ENCODE measurements at places on chromosomes 1 and 21. TPM values are rescaled to one million over a fixed set of nuclear protein-coding genes. Genes with fewer than 3 reads are reported as not detected.

DNA sequence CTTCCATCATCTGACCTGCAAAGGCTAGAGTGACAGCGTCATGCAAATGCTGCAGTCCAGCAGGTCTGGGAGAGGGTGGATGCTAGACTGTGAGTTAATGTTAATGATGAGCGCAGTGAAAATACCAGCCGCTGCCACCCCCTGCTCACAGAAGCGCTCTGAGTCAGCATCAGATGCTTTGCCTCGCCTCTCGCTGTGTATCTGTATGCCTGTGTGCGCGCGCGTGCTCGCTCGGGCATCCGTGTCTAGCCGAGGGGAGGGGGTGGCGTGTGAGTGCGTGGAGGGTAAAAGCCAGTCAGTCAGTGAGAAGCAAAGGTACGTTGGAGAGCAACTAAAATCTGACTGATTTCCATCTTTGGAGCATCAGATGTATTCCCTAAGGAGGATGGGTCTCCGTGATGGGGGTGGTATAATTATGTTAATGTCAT is 858.7 kb downstream of the USP25 start:
- peak overlapping the region; percentile 33 for H3K4me3 ChIP-seq
- no peaks in the 10 kb centered on the region for H3K4me1 ChIP-seq
- H3K27ac ChIP-seq: peak overlapping the region; percentile 36
- no peaks in the 10 kb centered on the region for H3K36me3 ChIP-seq

DNA sequence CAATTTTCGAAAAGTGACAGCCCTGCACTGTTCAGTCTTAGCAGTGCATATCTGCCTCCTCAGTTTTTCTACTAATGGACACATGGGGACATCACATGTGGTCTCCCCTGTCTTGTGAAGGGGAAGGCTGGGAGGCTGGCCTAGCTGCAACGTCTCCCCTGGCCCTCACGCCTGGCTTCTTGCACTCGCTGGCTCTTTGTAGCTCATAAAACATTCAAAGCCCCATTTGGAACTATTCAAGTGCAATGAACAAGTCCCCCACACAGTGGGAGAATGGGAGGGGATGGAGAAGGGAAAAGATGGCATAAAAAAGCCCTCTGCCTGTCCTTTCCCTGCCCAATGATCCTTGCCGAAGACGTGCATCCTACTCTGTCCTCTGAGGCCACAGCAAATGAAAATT is 73.6 kb downstream of the PGBD5 start:
- H3K4me3 ChIP-seq: no peak overlapping the region
- no peaks in the 10 kb centered on the region for H3K4me1 ChIP-seq
- H3K36me3 ChIP-seq: no peaks in the 10 kb centered on the region
- H3K27me3 ChIP-seq: no peaks in the 10 kb centered on the region
- DNase-seq: no peak
- H3K27ac ChIP-seq: no peak overlapping the region

GRCh38 chr1:19311931-19312781 is at the start of the genes AKR7A2 and SLC66A1:
Gene AKR7A2, minus strand, starts transcription at chr1:19312144. Its CDS starts 20 bp downstream, at chr1:19312124.
Gene SLC66A1, plus strand, starts transcription at chr1:19312326. Its CDS starts 5,352 bp downstream, at chr1:19317678.
- peak within 1 kb of the TSS; percentile 82 for H3K27ac ChIP-seq
- peak; percentile 96 for DNase-seq
- H3K4me3 ChIP-seq: peak within 1 kb of the TSS; percentile 88
- no peaks in the 10 kb centered on the region for H3K27me3 ChIP-seq
- peaks cover 30% of the 10 kb centered on the region for H3K36me3 ChIP-seq

DNA sequence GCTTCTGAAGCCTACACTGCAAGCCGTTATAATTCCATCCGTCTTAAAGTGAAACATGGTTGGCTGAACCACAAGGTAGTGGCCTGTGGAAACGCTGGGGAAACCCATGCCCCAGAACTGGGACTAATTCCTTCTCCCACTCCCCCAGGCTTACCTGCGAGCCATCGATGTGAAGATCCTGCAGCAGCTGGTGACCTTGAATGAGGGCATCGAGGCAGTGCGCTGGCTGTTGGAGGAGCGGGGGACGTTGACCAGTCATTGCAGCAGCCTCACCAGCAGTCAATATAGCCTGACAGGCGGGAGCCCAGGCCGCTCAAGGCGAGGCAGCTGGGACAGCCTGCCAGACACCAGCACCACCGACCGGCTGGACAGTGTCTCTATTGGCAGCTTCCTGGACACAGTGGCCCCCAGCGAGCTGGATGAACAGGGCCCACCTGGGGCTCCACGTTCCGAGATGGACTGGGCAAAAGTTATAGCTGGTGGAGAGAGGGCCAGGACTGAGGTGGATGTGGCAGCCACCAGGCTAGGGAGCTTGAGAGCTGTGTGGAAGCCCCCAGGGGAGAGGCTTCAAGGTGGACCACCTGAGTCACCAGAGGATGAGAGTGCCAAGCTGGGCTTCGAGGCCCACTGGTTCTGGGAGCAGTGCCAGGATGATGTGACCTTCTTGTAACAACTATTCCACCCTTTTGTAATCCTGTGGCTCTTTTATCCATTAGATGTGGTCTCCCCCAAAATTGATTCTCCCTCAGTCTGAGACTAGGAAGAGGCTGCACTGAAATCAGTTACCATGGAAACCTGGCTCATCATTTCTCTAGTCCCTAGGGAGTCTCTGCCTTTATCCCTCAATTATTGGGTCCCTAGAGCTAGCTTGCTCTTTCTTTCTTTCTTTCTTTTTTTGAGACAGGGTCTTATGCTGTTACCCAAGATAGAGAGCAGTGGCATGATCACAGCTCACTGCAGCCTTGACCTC is 16.7 kb downstream of the LURAP1 start:
- no peaks in the 10 kb centered on the region for H3K27me3 ChIP-seq
- H3K36me3 ChIP-seq: no peaks in the 10 kb centered on the region
- H3K4me3 ChIP-seq: no peak overlapping the region
- H3K4me1 ChIP-seq: peaks cover 9% of the 10 kb centered on the region
- no peak overlapping the region for H3K27ac ChIP-seq

DNA sequence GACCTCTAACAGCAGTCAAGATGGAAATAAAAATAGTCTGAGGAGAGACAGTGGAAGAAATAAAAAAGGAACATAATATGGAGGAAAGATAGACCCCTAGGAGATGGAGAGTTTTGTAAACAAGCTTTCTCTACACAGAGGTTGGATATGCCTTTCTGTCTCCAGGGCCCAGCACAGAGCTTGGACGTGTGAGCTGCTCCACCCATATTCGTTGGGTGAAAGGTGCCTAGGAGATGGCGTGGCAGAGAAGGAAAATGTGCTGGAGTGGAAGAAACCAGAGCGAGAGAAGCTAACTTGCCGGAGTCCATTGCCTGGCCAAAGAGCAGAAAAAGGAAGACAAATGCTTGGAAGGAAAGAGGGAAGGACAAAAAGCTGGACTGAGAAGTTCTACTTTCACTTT is 78.3 kb upstream of the LMO4 start:
- H3K4me3 ChIP-seq: no peak overlapping the region
- no peaks in the 10 kb centered on the region for H3K36me3 ChIP-seq
- no peaks in the 10 kb centered on the region for H3K27me3 ChIP-seq
- DNase-seq: no peak
- H3K4me1 ChIP-seq: no peaks in the 10 kb centered on the region

GRCh38 chr1:19775317-19775716 is 24.4 kb downstream of the TMCO4 start:
- H3K4me1 ChIP-seq: no peaks in the 10 kb centered on the region
- no peak overlapping the region for H3K4me3 ChIP-seq
- no peaks in the 10 kb centered on the region for H3K27me3 ChIP-seq
- no peak overlapping the region for H3K27ac ChIP-seq
- no peak for DNase-seq

DNA sequence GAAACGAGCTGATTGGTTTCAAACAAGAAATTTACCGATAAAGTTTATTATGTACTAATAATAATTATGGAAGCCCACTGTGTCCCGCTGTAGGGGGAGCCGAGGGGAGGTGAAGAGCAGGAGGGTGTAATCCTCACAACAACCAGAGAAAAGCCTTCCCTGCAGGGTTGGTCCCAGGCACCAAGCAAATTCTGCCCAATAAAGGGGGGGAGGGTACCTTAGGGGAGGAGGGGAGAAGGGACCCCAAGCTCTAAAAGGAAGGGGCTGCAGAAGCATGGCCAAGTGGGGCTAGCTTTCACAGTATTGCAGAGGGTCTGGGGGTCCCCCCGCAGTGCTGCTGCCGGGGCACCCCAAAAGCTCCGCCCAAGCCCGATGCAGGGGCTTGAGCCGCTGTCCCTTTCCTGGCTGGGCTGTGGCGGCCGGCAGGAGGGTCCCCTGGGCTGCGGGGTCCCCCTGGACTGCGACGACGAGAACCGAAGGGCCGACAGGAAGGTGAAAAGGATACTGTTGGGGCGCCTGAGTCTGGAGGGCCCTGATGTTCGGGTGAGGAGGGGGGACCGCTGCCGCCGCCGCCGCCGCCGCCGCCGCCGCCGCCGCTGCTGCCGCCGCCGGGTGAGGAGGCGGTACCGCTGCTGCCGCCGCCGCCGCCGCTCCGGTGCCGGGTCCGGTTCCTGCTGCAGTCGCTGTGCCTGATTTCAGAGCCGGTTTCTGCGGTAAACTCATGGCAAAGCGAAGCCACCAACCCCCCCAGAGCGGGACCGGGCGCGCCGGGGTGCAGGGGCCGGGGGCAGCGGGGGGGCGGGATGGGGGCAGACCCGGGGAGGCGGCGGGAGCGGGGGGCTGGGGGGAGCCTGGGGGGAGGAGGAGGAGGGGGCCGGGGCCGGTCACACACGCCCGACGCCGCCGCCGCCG is 771 bp downstream of the EIF4G3 start:
- H3K27ac ChIP-seq: peak overlapping the region; percentile 63
- H3K4me3 ChIP-seq: peak overlapping the region; percentile 74
- peak; percentile 52 for DNase-seq
- H3K27me3 ChIP-seq: no peaks in the 10 kb centered on the region

GRCh38 chr1:53639996-53640700 is 98.8 kb downstream of the GLIS1 start:
- no peaks in the 10 kb centered on the region for H3K4me1 ChIP-seq
- no peak overlapping the region for H3K4me3 ChIP-seq
- no peaks in the 10 kb centered on the region for H3K36me3 ChIP-seq
- peaks cover 4% of the 10 kb centered on the region for H3K27me3 ChIP-seq

- H3K4me3 ChIP-seq: no peak overlapping the region
- H3K27me3 ChIP-seq: no peaks in the 10 kb centered on the region
- no peak overlapping the region for H3K27ac ChIP-seq
- H3K36me3 ChIP-seq: no peaks in the 10 kb centered on the region
- H3K4me1 ChIP-seq: peaks cover 3% of the 10 kb centered on the region
Measured at GRCh38 chr1:171219346-171220080, 28.8 kb upstream of the FMO1 start.

DNA sequence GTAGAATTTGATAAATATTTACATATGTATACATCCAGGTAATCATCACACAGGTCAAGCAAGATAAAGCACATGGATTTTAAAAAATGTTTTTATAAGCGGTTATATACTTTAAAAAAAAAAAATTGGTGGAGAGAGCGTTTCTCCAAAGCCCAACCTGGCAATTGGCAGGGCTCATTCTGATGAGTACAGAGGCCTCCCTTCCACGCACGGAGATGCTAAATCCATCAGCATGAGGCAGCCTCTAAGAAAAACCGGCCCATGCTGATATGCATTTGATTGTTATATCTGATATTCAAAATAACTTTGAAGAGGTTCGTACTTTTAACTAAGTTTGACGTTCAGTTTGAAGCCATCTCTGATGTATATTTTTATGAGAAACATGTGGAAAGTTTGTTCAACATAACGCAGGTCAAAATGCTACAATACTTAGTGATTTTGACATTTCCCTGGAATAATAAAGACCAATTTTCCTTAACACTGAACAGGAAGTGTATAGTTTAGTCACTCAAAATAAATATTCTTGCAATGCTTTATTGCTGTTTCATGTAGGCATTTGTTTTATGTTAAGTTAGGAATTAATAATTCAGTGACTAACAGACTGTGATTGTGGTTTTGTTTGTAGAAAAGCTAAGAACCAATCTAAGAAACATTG is 151.7 kb downstream of the NR5A2 start:
- no peak overlapping the region for H3K27ac ChIP-seq
- no peak overlapping the region for H3K4me3 ChIP-seq
- no peak for DNase-seq

- DNase-seq: no peak
- H3K4me3 ChIP-seq: no peak overlapping the region
- no peaks in the 10 kb centered on the region for H3K36me3 ChIP-seq
- no peaks in the 10 kb centered on the region for H3K4me1 ChIP-seq
- no peak overlapping the region for H3K27ac ChIP-seq
Measured at GRCh38 chr21:22192766-22193165, 1194.6 kb downstream of the NCAM2 start.

GRCh38 chr1:227190321-227190720 is 128.0 kb downstream of the CDC42BPA start:
- no peaks in the 10 kb centered on the region for H3K27me3 ChIP-seq
- no peak for DNase-seq
- H3K27ac ChIP-seq: no peak overlapping the region

DNA sequence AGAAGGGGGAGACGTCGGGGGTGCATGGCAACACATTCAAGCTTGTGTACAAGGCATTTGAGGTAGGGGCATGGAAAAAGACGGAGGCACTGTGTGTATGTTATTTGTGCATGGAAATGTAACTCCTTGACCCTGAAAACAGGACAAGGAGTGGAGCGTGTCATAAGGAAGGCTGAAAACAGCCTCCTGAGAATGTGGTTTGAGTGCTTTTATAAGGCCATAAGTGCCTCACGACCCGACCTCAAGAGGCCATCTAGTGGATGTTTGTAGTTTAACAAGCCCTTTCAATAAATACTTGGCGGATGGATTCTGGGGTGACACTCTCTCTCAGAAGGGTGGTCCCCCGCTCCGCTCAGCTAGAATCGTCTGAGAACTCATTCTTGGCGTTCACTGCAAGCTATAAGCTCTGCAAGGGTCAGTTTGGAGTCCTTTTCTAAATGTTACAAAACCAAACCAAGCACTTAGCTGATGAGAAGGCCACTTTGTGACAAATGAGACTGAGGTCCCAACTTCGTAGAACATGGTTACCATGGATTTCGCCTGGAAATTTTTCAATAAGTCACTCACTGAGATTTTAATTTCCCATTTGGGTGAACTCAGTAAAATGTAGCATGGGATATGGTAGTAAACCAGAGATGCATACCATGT is 38.8 kb upstream of the CLCA4 start:
- no peaks in the 10 kb centered on the region for H3K36me3 ChIP-seq
- H3K4me3 ChIP-seq: no peak overlapping the region
- no peak overlapping the region for H3K27ac ChIP-seq
- no peaks in the 10 kb centered on the region for H3K27me3 ChIP-seq
- peaks cover 4% of the 10 kb centered on the region for H3K4me1 ChIP-seq
- DNase-seq: no peak

DNA sequence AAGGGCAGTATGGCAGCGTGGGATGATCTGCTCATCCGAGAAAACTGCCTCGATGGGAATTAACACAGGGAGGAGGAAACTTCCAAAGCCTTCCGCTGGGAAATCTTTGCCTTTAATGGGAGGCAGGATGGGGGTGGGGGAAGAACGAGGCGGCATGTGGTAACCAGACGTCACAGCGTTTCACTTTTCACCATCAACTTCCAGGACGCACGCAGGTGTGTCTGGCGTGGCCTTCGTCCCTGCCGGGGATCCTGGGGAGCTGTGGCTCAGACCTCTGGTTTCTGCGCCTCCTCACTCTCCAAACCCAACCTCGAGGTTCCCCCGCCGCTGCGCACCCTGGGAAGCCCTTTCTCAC is 282 bp downstream of the RSPH1 start:
- peaks cover 43% of the 10 kb centered on the region for H3K4me1 ChIP-seq
- peak overlapping the region; percentile 51 for H3K4me3 ChIP-seq
- H3K27me3 ChIP-seq: no peaks in the 10 kb centered on the region
- no peaks in the 10 kb centered on the region for H3K36me3 ChIP-seq

GRCh38 chr1:219323426-219323825 is 149.7 kb downstream of the LYPLAL1 start:
- no peak overlapping the region for H3K27ac ChIP-seq
- no peaks in the 10 kb centered on the region for H3K27me3 ChIP-seq
- DNase-seq: no peak
- H3K4me1 ChIP-seq: no peaks in the 10 kb centered on the region

MMP23B gene
- polyA plus RNA-seq: 10.7 TPM

MYCL gene
- polyA plus RNA-seq: 8.5 TPM

ACBD3 gene
- polyA plus RNA-seq: 41.5 TPM

GSTM5 gene
- 7.2 TPM for polyA plus RNA-seq

PLEKHA6 gene
- polyA plus RNA-seq: 59.3 TPM

IL12RB2 gene
- polyA plus RNA-seq: 1.1 TPM

MPC2 gene
- 149 TPM for polyA plus RNA-seq

C8B gene
- polyA plus RNA-seq: 0.06 TPM

IL20 gene
- 0.06 TPM for polyA plus RNA-seq
